Left ventricle myocardium inferior (tissue), 1 donor: ENCODE measurements at places on chromosomes 3 and 15. TPM values are rescaled to one million over a fixed set of nuclear protein-coding genes. Genes with fewer than 3 reads are reported as not detected.
A peak's percentile ranks its signal among the peaks of the same experiment; 100 is the strongest.

- H3K4me1 ChIP-seq = no peaks in the 10 kb centered on the region
- DNase-seq = no peak
- H3K27me3 ChIP-seq = peaks cover 30% of the 10 kb centered on the region
Measured at GRCh38 chr3:151015767-151016477, 43.4 kb upstream of the CLRN1 start.

The PLSCR4 gene
- 12.1 TPM for total RNA-seq

DNA sequence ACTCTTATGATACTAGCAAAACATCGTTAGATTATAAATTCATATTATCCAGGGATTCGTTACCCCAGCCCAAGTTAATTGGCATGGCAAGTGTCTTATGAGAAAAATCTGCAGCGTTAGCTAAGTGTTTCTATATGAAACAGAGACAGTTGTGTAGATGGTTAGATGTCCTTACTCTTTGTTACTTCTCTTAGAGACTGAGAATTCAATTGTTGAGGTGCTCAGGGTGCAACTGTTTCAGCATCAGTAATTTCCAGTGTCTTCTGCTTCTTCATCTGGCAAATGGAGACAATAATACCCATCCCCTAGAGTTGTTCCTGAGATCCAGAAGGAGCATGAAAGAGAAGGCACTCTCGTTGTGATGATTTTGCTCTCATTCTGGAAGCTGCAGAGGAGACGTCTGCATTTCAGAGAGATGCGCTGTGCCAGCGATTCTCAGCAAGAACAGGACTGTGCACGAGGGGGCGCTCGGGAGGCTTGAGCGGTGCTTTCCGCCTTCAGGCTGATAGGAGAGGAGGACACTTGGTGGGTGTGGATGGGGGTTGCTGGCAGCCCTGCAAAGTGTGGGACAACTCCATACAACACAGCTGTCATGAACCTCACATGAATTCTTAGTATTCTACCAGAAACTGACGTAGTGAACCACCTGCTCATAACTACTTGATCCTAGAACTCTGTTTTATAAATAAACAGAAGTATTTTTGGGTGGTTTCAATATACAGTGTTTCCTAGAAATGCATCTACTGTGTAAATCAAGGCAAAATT lies 39.7 kb upstream of the SPSB4 start:
- H3K27ac ChIP-seq = no peak overlapping the region
- H3K27me3 ChIP-seq = peaks cover 21% of the 10 kb centered on the region
- peak; percentile 82 for DNase-seq
- no peaks in the 10 kb centered on the region for H3K36me3 ChIP-seq

The NDUFB5 gene
- total RNA-seq = 365 TPM

- H3K27me3 ChIP-seq = no peaks in the 10 kb centered on the region
- H3K27ac ChIP-seq = no peak overlapping the region
- H3K36me3 ChIP-seq = no peaks in the 10 kb centered on the region
- peaks cover 20% of the 10 kb centered on the region for H3K4me1 ChIP-seq
Measured at GRCh38 chr3:59446775-59447465, 397.1 kb upstream of the CFAP20DC start.
